ENCODE measurements at places on chromosomes 1 and 21.

DNA sequence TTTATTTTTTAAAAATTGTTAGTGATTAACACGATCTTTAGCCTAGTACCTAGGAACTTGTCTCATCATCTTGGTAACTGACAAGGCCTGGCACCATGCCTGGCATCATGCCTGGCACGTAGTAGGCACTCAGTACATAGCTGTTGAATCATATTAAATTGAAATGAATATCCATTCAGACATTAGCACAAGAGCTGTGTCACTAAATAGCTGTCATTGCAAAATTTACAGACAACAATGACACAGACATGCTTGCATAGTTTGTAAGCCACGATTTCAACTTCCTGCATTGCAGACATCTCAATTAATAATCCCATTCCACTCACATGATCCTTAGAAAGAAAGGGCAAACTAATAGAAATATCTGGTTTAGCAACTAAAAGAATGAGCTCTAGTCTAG lies 15.4 kb upstream of the PHACTR4 start:
- DNase-seq: no peak

- peak; percentile 9 for DNase-seq
These were observed 6.4 kb downstream of the FCRL2 start for GRCh38 chr1:157770442-157771043.

GRCh38 chr1:201795066-201795465 lies 33.9 kb upstream of the IPO9 start:
- DNase-seq: no peak

- no peak for DNase-seq
These were observed 65.1 kb upstream of the ATP1B1 start for GRCh38 chr1:169041366-169041765.

DNA sequence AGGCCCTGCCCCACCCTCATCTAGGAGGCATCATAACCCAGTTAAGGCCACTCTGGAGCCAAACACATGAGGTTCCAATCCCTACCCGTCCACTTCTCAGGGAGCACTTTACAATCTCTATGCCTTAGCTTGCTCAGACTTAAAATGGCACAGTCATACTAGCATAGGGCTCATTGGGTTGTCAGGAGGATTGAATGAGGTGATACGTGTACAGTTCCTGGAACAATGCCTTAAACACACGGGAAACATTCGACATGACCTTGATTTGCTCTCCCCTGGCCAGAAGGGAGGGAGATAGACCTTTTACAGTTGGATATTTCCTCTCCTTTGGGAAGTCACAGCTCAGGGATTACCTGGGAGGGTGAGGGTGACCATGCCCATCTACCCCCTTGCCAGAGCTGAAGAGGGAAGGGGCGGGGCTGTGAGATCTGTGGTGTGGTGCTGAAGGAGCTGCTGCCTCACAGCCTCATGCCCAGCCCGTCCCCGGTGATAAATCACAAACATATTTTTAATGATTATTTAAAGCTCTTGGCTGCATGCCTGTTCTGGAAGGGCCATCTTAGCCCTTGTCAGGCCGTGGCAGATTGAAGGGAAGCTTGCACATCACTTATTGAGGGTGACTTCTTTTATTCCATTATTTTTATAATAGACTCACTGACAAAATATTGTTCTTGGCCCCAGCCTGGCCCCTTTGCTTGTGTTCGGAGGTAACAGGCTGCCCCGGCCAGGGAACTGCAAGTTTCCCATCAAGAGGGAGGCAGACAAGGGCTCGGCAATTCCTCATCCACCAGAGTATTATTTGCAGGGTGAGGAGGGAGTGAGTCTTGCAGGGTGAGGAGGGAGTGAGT lies 83.4 kb downstream of the FOXD2 start:
- DNase-seq: no peak

GRCh38 chr1:246800756-246801155 lies 76.5 kb downstream of the SCCPDH start:
- DNase-seq: no peak

DNA sequence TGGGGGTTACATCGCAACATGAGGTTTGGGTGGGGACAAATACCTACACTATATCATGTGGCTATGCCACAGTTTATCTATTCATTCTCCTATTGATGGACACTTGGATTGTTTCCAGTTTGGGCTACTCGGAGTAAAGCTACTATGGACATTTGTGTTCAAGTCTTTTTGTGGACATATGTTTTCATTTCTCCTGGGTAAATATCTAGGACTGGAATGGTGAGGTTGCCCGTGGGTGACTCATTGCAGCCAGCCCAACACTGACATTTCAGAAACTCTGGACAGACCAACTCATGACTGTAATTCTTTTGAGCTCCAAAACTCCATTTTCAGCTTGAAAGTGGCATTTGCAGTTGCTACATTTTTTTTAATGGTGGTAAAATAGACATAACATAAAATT lies 82.7 kb downstream of the KAZN start:
- DNase-seq: no peak

DNA sequence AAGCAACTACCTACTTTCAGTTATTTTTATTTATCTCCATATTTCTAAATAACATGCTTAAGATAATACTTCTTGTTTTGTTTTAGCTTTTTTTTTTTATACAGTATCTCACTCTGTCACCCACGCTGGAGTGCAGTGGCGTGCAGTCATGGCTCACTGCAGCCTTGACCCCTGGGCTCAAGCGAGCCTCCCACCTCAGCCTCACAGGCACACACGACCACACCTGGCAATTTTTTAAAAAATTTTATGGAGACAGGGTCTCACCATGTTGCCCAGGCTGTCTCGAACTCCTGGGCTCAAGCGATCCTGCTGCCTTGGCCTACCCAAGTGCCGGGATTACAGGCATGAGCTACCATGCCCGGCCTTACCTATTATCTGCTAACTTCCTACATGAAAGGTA lies 20.6 kb downstream of the TUT4 start:
- no peak for DNase-seq

- no peak for DNase-seq
These were observed 75.9 kb downstream of the PRRX1 start for GRCh38 chr1:170739803-170740202.

GRCh38 chr1:243715285-243715684 lies 134.8 kb downstream of the AKT3 start:
- no peak for DNase-seq

- DNase-seq: no peak
These were observed 44.5 kb downstream of the RPL5 start for GRCh38 chr1:92876351-92876750.

GRCh38 chr1:77668924-77669449 lies 13.5 kb downstream of the ZZZ3 start:
- DNase-seq: no peak

GRCh38 chr1:227846265-227846858 lies 30.9 kb downstream of the PRSS38 start:
- no peak for DNase-seq

DNA sequence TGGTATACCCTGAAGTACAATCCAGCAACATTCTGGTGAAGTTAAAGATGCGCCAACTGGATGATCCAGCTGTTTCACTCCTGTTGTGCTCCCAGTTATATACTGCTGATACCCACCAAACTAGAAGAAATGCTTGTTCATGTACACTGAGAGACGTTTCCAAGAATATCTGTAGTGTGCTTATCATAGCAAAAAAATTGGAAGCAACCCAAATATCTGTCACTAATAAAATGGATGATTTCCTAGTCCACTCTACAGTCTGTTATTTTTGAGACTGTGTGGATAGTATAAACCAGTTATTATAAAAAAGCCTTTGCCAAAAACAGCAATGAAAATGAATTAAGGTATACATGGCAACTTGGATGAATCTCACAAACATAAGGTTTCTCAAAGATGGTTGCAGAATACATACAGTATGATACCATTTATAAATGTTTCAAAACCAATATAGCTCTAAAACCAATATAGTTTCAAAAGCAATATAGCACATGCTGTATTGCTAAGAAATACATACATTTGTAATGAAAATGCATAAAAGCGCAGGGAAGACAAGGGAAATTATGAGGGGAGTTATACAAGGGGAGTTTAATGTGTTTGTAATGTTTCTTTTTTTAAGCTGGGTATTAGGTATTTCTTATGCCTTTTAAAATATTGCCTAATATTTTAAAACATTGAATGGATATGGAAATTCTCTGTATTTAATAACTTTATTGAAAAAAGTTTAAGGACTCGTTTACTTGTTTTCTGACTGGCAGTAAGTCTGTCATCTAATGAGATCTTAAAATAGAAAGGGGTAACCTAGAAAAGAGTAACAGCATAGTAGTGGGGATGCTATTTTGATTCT lies 36.5 kb downstream of the GPSM2 start:
- DNase-seq: no peak

GRCh38 chr1:213685992-213686582 lies 301.7 kb upstream of the PROX1 start:
- DNase-seq: no peak

DNA sequence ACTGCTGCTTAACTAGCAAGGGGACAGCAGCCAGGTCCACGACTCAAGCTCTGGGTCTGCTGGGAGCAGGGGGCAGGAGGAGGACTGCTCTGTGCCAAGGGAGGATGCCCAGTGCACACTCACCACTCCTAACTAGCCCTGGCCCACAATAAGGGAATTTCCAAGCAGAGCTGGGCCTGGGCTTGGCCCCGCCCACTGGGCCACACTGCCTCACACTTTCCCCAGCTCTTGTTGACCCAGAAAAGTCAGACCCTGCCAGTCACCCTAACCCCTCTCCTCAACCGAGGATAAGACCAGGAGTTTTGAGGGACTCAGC lies 18.7 kb downstream of the SLC9A1 start:
- DNase-seq: no peak

- peak; percentile 45 for DNase-seq
These were observed 20.6 kb downstream of the MTHFR start for GRCh38 chr1:11784993-11785769.

- peak; percentile 27 for DNase-seq
These were observed 70.3 kb upstream of the CAMK1G start for GRCh38 chr1:209513226-209513625.

DNA sequence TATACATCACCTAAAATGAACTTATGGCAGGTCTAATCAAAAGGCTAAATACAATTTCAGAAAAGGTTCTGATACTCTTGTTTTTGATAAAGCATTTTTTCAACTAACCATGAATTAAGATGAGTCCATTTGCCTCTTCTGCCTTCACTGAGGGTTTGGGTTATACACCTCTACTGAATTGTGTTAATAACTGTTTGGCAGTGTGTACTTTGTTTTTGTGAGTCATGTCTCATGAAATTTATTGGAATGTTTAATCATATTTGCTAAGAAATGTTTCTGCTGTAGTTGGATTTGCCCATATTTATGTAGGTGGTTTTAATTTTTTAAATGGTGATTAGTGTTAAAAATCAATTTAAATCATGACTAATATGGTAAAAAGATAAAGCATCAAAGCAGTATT lies 190.5 kb downstream of the HS2ST1 start:
- DNase-seq: no peak

- DNase-seq: no peak
These were observed 22.4 kb downstream of the CFHR4 start for GRCh38 chr1:196910215-196910614.

DNA sequence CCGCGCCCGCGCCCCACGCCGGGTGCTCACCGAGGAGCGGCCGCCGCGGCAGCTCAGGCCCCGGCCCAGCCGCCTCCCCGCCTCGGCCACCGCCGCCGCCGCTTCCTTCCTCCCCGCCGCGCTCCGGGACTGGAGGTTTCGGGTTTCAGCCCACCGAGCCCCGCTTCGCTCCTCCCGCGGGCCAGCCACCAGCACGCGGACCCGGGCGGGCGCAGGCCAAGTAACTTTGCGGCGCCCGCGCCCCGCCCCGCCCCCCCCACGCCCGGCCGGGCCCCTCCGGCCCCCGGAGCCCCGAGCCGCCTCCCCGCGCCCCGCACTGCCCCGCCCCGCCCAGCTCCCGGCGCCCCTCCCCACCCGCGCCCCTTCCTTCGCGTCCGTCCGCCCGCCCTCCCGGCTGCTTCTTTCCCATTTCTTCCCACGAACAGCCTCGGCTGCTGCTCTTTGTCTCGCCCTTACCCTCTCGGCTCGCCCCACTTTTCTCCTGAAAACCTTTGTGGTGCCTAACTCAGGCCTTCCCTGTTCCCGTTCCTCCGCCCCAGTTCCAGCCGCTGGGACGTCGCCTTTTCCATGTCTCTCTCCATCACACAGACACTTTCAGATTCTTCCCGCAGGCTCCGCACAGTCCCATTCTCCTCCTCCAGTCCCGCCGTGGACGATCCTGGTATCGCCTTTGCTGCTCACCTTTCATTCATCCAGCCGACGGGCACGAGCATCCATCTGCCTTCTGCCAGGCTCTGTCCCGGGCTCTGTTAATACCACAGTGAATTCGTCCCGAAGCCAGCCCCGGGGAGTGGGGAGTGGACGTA lies at the start of gene GPR161:
GPR161 (minus strand) TSS at position 222 of the 806 bp plus-strand sequence. CDS start 32,080 bp downstream, outside the sequence.
- DNase-seq: peak; percentile 92
